ENCODE measurements at places on chromosomes 7 and 10.

DNA sequence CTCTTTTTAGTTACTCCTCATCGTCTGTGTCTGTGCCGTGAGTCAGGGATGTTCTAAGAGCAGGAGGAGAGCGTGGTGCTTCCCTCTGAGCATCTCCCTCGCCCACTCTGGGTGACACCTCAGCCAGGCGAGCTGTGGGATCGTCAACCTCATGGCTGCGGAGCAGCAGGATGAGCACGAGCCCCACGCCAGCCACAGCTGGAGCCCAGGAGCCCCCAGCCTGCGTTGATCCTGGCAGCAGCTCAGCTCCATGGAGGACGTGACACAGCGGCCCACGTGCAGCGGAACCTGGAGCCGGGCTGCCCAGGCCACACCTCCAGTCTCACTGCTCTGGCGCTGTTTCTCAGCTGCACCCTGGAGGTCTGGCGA lies 512.0 kb downstream of the PTPRN2 start:
- DNase-seq, result no peak

DNA sequence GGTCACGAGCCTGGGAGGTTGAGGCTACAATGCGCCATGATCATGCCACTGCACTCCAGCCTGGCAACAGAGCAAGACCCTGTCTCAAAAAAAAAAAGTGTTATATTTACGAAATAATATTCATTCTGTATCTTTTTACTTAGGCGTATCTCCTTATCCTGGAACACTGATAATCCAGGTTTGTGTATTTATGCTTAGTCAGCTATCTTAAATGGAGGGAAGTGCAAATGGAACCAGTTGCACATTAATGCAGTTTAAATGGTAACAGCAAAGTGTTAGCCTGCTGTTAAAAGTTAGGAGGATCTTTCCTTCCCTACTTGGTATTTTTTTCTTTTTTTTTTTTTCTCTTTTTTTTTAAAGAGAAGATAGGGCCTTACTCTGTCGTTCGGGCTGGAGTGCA lies 36.0 kb upstream of the RBM20 start:
- no peak for DNase-seq

DNA sequence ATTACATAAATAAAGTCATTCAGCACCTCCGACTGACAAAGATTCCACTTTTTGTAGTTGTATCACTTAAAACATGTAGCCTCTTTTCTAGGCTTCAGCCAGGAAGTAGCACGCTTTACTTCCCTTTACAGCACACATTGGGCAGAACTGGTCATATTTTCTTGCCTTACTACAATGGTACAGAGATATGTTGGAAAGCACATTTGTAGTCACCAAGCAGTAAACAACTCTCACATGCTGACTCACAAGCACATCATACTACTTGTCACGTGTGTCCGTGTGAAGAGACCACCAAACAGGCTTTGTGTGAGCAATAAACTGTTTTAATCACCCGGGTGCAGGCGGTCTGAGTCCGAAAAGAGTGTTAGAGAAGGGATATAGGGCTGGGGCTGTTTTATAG lies 1071.8 kb downstream of the DNAJB9 start:
- no peak for DNase-seq

DNA sequence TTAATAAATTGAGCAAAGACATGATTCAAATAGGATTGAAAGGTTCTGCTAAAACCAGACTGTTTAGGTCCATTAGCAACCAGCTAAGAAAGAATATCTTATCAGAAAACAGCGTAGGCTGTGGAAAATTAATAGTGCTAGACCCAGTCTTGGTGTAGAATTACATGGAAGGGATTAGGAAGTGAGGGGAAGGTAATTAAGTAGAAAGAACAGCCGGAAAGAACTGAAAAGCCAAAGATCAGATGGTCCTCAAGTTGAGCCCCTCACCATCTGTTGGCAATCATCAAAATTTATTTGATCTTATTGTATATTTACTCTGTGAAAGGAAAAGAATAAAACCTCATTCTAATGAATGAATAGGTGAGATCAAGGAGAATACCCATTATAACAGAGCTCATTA lies 50.1 kb downstream of the COL1A2 start:
- no peak for DNase-seq

- no peak for DNase-seq
These were observed 10.4 kb downstream of the CHST3 start for GRCh38 chr10:71974489-71975021.

GRCh38 chr7:53984776-53985175 lies 557.4 kb upstream of the VSTM2A start:
- no peak for DNase-seq

GRCh38 chr10:32315424-32315823 lies 31.5 kb downstream of the EPC1 start:
- no peak for DNase-seq

All from HepG2 (cell line).